ENCODE measurements at places on chromosomes 1 and 21.
A peak's percentile ranks its signal among the peaks of the same experiment; 100 is the strongest.

GRCh38 chr1:74340656-74341055, 105.5 kb downstream of the TNNI3K start:
- no peak for DNase-seq

- DNase-seq, result no peak
Observed at GRCh38 chr1:63984257-63984929, 210.6 kb downstream of the ROR1 start.

- no peak for DNase-seq
Observed at GRCh38 chr1:202836623-202837403, 26.1 kb downstream of the PCAT6 start.

DNA sequence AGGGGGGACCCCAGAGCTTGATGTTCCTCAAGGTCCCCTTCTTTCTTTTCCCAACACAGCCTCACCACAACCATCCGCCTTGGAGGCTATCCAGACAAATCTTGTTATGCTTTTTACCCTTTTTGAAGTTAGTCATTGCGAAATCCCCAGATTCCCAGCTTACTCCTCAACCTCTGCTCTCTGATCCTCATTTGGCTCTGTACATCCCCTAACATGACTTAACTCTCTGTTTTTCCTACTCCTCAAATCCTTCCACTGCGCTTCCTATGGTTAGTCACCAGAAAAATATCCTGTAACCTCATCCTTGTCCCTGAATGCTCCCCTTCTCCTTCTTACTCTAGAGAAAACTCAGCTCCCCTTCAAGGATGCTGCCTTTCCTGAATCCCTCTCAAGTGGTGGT, 189.1 kb upstream of the POU3F1 start:
- DNase-seq, result peak; percentile 44

GRCh38 chr1:94759188-94759587, 61.0 kb upstream of the SLC44A3 start:
- DNase-seq, result no peak

DNA sequence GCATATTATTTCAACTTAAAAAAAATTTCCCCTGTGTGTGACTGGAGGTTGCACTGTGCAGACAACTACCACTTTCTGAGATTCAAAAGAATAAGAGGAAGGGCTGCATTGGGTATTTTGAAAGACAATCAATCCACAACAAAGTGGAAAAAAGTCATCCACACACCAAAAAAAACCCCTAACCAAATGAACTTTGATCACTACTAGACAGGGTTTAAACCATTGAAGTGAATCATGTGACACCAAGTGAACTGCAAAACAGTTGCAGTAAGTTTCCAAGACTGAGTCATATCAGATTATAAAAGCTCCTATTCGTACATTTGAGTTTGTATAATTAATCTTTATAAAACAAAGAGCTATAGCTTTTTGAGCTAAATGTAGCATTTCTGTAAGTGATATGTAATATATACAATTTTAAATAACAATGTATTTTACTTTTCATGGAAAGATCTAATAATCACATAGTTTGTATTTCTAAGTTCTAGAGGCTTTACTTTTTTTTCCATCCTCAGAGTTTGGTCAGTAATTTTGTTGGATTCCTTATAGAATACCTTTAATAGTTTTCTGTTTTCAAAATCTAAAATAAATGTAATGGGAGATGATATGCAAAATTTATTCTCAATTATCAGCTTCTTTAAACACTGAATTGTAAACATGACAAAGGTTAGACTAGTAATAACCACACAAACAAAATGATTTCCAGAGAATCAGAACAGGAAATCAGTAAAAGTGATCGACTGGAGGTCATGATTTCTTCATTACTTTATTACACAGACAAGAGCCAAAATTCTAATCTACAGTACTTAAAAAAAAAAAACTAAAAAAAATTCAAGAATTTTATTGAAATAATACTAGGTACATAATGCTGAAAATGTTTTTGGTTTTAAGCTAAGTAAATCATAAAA, 50.5 kb upstream of the GFI1 start:
- DNase-seq, result peak; percentile 21

All from hepatic stellate cell (primary cell).